Fibroblast of skin of left biceps (primary cell): ENCODE measurements at places on chromosomes 1 and 21.

DNA sequence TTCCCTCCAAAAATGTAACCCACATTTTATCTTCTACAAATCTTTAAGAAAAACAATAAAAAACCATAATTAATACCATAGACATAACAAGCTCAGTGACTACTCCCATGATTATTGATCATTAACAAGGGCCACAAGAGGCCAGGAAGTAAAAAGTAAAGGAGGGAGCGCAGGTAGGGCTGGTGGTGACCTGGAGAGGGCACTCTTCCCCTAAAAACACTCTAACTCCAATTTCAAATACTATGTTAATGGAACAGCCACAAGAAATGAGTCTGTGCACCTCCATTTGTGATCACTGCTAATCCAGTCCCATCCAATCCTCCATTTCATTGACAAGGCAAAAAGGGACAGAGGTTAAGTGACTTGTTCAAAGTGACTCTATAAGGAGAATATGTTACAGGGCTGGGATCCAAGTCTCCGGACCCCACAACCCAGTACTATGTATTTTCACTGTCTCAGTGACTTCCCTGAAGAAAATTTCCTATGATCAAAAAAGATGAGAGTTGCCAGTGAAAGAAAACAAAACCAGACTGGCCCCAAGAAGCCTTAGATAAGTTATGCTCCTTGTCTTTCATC, 41.2 kb upstream of the CFAP298 start:
- DNase-seq = no peak

GRCh38 chr1:233470741-233471499, 143.0 kb upstream of the KCNK1 start:
- no peak for DNase-seq

- no peak for DNase-seq
Measured at GRCh38 chr1:232969799-232970198, 19.4 kb downstream of the NTPCR start.

- DNase-seq = no peak
Measured at GRCh38 chr1:71303617-71304041, 222.8 kb upstream of the ZRANB2 start.

GRCh38 chr1:219666242-219666641, 53.3 kb upstream of the ZC3H11B start:
- peak; percentile 80 for DNase-seq

GRCh38 chr1:162855461-162856150, 5.4 kb downstream of the CCDC190 start:
- no peak for DNase-seq

- peak; percentile 5 for DNase-seq
Measured at GRCh38 chr1:201346337-201346939, 31.0 kb downstream of the TNNT2 start.

DNA sequence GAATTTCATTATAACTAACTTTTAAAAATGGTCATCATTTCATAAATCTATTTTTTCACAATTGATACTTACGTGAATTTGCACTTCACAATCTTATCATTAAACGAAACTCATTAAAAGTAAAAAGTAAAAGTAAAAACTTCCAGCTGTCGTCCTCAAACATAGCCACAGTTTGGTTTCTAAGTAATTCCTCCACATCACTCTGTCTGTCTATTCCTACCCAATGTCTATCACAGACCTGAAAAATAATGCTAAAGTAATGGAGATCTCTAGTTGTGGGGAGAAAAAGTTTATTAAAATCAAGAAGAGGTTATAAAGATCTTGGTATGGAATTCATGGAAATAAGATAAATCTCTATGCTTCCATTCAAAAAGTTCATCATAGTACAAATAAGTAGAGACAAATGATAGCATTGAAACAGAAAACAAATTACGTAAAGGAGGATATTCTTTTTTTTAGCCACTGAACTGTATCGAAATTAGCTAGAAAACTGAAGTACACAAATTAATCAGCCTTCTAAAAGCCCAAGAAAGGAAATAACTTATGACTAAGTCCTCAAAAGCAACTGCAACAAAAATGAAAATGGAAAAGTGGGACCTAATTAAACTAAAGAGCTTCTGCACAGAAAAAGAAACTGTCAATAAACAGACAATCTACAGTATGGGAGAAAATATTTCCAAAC, 148.6 kb downstream of the TIAM1 start:
- DNase-seq = no peak

DNA sequence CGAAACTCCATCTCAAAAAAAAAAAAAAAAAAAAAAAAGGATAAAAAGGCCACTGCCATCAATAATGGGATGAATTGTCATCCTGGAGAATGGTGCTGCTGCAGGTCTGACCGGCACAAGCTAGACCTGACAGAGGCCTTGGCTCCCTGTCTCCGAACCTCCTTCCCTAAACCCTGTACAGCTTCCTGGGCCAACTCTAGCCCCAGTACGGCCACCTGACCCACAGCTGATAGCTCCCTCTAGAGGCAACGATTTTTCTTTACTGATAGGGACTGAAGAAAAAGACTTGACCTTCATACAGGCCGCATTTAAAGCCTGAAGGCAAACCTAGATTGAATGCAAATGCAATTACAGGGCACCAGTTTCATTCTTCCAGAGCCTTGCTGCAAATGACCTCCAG, 30.7 kb downstream of the NOL9 start:
- DNase-seq = no peak

DNA sequence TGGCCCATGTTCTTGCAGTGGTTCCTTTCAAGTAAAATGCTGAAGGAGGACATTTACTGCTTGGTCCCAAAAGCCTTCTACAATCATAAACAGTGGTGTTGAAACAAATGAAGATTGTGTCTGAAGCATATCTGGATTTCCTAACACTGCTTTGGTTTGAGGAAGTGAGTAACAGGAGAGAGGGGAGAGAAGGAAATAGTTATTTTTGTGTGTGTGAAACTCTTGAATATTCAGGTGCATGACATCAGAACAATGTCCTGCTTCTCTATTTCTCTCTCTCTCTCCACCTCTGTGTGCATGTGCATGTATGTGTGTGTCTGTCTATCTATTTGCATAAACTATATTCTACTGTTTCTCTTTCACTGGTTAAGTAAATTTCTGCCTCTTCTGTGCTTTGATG, 61.4 kb upstream of the TNFSF18 start:
- no peak for DNase-seq

- no peak for DNase-seq
Measured at GRCh38 chr21:39118061-39118460, 65.2 kb downstream of the PSMG1 start.

GRCh38 chr1:151716771-151717631, at the start of gene CELF3:
CELF3 (minus strand) TSS chr1:151716803; CDS start chr1:151716020, 783 bp downstream.
- DNase-seq = no peak
